ENCODE measurements at places on chromosomes 1 and 21. TPM values are rescaled to one million over a fixed set of nuclear protein-coding genes. Genes with fewer than 3 reads are reported as not detected.

Gene OPRD1
- 0.28 TPM for total RNA-seq

Gene TMOD4
- total RNA-seq: not detected

Gene ACOT11
- total RNA-seq: 19.7 TPM

Gene ST6GALNAC5
- total RNA-seq: 11.0 TPM

Gene HAO2
- total RNA-seq: not detected

Gene CLDN17
- not detected for total RNA-seq

Gene KIAA0319L
- 57.0 TPM for total RNA-seq

Gene KRTAP23-1
- not detected for total RNA-seq

Gene ZBTB37
- 26.3 TPM for total RNA-seq

Gene KRTAP19-1
- total RNA-seq: not detected

Gene HTR1D
- total RNA-seq: 2.4 TPM

Gene FMOD
- 140 TPM for total RNA-seq

Gene PTGFR
- 15.2 TPM for total RNA-seq

Gene DAP3
- 50.9 TPM for total RNA-seq

Gene SERPINC1
- 0.55 TPM for total RNA-seq

Gene FMO1
- total RNA-seq: 47.1 TPM

Gene LENEP
- 0.22 TPM for total RNA-seq

Gene LCE1F
- not detected for total RNA-seq

Gene ECE1
- total RNA-seq: 21.2 TPM

Measured in spinal cord (tissue), 10 donors.